Foreskin keratinocyte (primary cell): ENCODE measurements at places on chromosomes 5 and 9.
A peak's percentile ranks its signal among the peaks of the same experiment; 100 is the strongest.

GRCh38 chr5:10233505-10233904, 16.2 kb downstream of the ATPSCKMT start:
- peak; percentile 57 for DNase-seq

DNA sequence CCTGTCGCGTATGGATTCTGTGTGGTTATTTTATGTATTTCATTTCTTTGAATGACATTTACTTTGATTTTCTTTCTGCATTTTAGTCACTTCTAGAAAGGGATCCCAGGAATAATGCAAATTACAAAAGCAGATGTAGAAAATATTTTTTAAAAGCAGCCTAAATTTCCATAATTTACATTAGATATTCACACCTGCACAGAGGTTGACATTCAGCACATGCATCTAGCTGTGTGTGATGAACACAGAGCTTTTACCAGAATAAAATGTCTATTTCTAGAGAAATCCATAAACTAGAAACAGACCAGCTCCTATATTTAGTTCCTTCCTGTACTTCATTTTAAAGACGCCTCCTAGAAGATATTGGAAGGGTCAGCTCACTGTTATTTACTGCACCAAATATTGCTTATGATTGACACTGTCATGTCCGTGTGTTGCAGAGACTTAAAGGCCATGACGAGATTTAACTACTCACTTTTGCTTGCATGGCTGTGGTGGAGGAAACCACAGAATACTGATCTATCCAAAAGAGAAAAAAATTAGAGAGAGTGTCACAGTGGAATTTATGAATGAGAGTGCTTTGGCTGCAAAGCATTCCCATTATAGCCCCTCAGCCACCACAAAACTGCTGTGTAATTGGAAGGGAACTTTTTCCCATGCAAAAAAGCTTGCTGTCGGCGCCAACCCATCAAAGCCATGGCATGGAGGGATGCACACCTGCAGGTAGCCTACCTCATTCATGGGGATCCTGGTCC, 58.1 kb downstream of the EBF1 start:
- no peak for DNase-seq

DNA sequence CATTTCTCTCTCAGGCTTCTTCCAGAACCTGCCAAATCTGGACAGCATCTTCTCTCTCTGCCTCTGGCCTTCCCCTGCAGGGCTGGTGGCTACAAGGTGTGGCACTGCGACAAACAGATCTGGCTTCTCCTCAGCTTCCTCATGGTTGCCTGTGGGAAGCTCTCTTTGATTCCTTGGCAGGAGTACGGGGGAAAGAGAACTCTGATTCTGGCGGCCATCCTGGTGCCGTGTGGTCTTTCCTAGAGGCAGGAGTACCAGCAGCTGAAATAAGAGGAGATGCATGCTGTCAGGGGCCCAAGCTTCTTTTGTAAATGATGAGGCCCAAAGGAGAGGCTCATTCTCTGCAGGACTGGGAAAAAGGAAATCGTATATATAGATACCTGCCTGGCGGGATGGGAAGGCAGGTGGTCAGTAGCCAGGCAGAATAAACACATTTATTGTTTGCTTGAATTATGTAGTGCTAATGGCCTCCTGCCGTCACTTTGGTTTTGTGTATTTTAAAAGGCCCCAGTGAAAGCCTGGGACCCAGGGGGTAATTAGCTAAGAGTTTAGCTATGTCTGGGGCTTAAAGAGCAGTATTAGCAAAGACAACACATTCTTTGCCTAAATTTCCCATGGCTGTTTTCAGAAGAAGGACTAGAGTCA, at the start of gene CER1:
Gene CER1, minus strand, starts transcription at position 343 of the 645 bp plus-strand sequence. Its CDS starts 61 bp downstream, at position 282.
- DNase-seq = no peak

DNA sequence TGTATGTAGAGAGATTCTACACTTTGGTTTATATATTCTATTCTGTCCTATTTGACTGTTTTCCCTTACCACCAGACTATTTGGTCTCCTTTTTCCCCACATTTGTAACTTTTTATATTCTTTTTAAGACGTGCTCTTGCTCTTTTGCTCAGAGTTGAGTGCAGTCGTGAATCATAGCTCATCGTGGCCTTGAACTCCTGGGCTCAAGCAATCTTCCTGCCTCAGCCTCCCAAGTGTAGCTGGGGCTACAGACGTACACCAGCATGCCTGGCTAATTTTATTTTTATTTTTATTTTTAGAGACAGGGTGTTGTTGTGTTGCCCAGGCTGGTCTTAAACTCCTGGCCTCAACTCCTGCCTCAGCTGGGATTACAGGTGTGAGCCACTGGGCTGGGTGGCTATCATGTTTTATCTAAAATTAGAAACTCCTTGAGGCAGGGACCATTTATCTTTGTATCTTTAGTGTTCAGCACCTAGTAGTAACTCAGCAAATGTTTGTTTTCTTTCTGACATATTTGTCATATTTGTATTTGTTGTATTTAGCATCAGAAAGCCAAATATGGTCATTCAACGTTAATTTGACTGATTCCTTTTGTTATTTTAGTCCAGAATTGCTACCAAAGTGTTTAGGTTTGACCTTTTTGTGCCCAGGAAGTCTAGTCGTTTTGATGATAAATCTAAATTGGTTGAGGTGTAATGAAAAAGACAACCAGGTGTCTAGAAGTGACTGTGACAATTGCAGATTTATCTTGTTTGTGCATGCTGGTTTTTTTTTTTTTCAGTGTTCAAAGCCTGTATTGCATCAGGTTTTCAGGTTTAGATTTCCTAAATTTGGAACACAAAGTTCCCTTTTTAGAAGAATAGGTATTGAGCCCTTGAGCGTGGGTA, 44.3 kb downstream of the ERBIN start:
- no peak for DNase-seq

- no peak for DNase-seq
These were observed 131.3 kb downstream of the ZDHHC21 start for GRCh38 chr9:14561929-14562405.

DNA sequence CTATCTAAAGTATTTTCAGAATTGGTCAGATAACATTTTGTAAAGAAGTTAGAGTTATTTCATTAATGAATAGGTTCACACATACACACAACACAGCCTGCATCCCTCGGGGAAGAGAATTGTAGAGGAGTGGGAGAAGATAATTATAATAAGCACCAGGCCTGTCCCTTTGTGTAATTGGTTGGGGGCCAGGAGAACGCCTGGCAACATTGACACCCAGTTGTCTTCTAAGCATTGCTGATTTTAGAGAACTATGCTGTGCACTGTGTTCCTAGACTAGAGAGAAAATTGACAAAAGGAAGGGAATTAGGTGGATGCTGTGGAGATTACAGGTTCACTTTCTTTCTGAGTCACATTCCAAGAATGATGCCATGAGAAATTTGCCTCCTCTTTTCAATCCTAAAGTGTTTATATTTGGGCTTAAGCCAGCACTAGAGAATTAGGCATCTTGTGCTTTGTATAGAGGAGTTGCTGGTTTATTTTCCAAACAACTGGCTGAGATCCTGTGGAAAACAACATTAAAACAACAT, 247.6 kb downstream of the COX7C start:
- DNase-seq = no peak

- DNase-seq = peak; percentile 39
These were observed 192.4 kb downstream of the ACTL7B start for GRCh38 chr9:108663422-108663821.

GRCh38 chr5:169081000-169081724, 219.8 kb downstream of the SLIT3 start:
- no peak for DNase-seq

GRCh38 chr9:136494012-136494411, 11.2 kb upstream of the SEC16A start:
- DNase-seq = no peak

GRCh38 chr5:127400539-127400938, 109.9 kb downstream of the MEGF10 start:
- no peak for DNase-seq

DNA sequence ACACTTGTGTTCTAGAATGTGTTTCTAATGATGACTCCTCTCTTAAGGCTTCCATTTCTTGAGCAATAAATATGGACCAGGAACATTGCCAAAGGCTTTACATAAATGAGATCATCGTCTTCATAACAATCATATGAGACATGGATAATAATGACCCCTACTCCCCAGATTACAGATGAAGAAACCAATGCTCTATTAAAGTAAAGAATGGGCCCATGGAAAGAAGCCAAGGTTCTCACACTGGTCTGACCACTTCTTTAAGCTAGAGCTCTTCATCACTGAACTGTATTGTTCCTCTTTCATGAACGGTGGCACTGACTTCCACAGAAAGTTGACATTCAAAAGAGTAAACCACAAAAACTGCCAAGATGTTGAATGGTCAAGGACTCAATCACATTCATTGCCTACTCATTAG, 65.3 kb downstream of the MARCHF3 start:
- peak; percentile 88 for DNase-seq

DNA sequence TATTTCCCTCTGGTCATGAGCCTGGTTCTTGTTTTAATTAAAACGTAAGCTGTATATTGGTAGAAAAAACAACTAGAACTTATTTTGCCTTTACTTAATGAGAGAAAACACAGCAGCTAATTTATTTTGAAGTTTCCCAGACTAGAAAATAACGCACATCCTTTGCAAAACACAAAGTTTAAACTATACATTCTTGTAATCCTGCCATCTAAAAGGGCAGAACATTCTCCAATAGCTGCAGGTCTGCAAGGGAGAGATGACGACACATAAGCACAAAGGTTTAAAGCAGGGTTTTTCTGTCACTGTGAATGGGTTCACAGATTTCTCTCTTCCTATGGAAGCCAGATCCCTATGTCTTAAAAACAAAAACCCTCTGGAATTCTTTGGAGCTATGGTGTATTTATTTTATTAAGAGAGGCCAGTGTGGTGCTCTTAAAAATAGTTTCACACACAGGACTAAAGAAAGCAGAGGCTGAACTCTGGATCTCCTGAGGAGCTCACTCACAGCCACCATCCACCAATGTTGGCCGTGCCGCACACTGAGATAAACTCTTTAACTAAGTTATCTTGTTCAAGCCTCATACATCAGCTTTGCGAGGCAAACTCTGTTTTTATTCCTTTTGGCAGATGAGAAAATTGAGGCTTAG, 82.4 kb downstream of the SNCAIP start:
- DNase-seq = no peak

GRCh38 chr5:22557251-22557650, 295.9 kb downstream of the CDH12 start:
- no peak for DNase-seq

- no peak for DNase-seq
These were observed 32.2 kb downstream of the IER5L start for GRCh38 chr9:129145841-129146292.

DNA sequence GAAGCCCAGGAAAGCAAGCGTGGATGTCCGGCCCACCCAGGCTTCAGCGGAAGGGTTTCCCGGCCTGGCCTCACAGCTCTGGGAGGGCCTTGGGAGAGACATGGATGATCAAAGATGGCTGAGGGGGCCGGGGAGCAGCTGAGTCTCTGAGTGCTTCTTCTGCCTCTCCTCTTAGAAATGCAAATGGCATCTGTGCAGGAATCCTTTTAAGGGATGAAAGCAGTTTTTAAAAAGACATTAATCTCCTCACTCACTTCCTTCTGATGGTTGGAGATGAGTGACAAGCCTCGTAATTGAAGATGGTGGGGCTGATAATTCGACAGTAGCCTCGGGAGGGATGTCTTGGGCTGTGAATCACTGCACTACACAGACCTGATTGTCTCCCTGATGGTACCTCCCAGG, 24.3 kb upstream of the PITX1 start:
- DNase-seq = no peak

DNA sequence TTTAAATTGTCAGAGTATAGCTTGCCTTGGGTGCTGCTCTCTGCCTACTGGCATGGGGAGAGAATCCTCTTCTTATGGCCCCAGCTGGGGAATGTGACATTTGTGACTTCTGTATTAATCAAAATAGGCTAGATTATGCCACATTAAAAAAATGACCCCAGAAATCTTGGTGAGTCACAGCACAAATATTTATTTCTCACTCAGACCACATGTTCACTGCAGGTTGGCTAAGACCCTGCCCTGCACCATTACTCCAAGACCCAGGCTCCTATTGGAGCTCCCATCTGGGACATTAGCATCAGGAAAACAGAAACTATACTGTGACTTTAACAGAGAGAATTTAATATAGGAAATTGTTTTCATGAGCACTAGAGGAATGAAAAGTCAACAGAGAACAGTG, 16.6 kb upstream of the WHRN start:
- DNase-seq = no peak

DNA sequence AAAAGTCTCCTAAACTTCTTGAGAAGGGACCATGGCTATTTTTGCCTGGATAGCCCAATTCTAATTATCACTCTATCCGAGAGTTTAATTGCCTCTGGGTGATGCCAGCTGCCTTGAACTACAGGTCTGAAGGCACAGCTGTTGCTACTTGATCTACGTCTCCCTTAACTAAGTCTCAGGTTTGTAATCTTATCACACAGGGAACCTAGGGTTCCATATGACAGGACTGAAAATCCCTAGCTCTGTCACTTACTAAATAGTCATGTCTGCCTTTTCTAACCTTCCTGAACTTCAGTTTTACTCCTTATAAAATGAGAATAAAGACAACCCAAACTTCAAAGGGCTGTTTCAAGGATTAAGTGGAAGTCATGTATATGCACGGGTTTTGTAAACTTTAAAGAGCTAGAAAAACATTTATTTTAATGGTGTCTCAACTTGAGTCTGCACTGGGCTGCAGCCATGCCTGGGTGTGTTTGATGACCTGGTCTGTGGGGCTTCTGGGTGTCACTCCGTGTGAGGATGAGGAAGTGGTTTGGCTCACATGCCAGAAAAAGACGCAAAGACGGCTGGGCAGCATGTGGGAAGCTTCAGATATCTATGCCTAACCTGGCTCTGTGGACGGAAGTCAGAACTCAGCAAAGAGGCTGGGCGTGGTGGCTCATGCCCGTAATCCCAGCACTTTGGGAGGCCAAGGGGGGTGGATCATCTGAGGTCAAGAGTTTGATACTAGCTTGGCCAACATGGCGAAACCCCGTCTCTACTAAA, 129.3 kb upstream of the SLC44A1 start:
- no peak for DNase-seq

DNA sequence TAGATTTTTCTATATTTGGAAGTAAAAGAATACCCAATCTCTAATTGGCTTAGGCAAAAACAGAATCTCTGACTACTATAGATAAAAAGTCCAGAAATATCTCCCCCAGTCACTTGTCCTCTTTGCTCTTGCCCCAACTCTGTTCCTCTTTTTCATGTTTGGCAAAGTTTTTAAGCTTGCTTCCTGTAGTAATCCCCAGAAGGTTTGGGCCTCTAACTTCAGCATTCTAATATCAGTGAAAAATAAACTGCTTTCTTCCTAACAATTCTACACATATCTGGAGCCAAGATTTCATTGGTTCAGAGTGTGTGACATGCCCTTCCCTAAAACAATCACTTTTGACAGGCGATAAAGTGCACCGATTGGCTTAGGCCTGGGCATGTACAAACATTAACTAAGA, 1680.3 kb downstream of the MAT2B start:
- no peak for DNase-seq
